ENCODE measurements at places on chromosomes 1 and 21.

GRCh38 chr1:94323311-94324177 lies 86.2 kb upstream of the ARHGAP29 start:
- H3K4me1 ChIP-seq, result no peaks in the 10 kb centered on the region
- H3K27me3 ChIP-seq, result no peaks in the 10 kb centered on the region
- no peak for DNase-seq

DNA sequence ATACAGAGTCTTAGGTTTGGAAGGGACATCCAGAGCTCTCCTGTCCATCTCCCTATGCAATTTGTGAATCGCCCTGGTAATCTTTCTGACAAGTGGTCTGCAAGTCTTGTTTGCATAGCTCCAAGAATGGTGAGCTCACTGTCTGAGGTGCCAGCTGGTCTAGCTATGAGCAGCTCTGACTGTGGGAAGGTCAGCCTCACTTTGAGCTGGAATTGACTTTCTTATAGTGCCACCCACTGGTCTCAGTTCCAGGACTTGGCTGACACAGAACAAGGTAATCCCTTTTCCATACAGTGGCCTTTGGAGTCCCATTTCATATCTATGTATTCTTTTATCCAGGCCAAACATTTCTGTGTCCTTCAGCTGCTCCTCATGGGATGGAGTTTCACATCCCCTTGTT lies 95.6 kb upstream of the C8B start:
- no peaks in the 10 kb centered on the region for H3K27me3 ChIP-seq
- no peak overlapping the region for H3K27ac ChIP-seq
- H3K4me1 ChIP-seq, result no peaks in the 10 kb centered on the region
- DNase-seq, result no peak
- no peaks in the 10 kb centered on the region for H3K36me3 ChIP-seq

- no peak for DNase-seq
- H3K36me3 ChIP-seq, result no peaks in the 10 kb centered on the region
- peaks cover 4% of the 10 kb centered on the region for H3K4me1 ChIP-seq
- no peak overlapping the region for H3K4me3 ChIP-seq
- H3K27me3 ChIP-seq, result no peaks in the 10 kb centered on the region
These were observed 8.5 kb upstream of the NBL1 start for GRCh38 chr1:19635646-19636045.

DNA sequence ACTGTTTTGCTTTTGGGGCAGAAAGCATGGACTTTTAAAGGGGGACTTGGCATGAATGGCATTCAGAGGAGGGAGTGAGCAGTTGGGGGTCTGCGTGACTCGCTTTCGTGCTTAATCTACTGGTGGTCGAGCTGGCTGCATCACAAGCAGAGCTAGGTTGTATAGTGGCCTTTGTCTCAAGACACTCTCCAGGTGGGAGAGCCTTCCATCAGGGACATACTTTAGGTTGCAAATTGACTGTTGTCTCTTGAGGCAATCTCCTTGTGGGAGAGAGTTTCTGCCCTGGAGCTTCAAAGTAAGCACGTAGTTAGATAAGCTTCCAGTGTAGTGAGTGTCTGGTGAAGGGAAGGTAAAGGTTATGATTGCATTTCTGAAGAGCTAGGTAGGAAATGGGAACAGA lies 93.9 kb downstream of the C1orf21 start:
- no peak for DNase-seq
- peaks cover 5% of the 10 kb centered on the region for H3K4me1 ChIP-seq
- H3K4me3 ChIP-seq, result no peak overlapping the region
- H3K27me3 ChIP-seq, result no peaks in the 10 kb centered on the region

DNA sequence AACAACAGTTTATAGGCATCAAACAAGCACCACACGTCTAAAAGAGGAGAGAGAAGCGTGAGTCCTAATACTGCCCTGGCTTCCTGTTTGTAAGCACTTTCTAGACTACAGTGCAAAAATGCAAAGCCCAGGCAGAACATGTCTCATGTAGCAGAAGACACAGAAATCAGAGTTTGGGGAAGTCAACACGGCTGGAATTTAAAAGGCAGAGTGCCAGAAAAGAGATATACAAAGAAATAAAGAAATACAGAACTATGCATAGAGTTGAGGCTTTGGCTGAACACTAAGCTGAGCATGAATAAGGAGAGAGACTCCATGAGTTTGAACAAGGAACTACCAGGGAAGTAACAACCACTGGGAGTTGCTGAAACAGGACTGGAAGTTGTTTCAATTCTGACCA lies 566.6 kb upstream of the NR5A2 start:
- H3K4me3 ChIP-seq, result no peak overlapping the region
- H3K27me3 ChIP-seq, result no peaks in the 10 kb centered on the region
- H3K36me3 ChIP-seq, result no peaks in the 10 kb centered on the region

GRCh38 chr1:202605515-202605914 lies 104.7 kb downstream of the SYT2 start:
- H3K4me1 ChIP-seq, result no peaks in the 10 kb centered on the region
- no peak for DNase-seq
- no peaks in the 10 kb centered on the region for H3K36me3 ChIP-seq
- H3K27ac ChIP-seq, result no peak overlapping the region

Measured in common myeloid progenitor, CD34-positive (primary cell).